HFFc6 (cell line): ENCODE measurements at places on chromosomes 2 and 18. TPM values are rescaled to one million over a fixed set of nuclear protein-coding genes. Genes with fewer than 3 reads are reported as not detected.

UPP2 gene
- not detected in 3 replicates for total RNA-seq

DNA sequence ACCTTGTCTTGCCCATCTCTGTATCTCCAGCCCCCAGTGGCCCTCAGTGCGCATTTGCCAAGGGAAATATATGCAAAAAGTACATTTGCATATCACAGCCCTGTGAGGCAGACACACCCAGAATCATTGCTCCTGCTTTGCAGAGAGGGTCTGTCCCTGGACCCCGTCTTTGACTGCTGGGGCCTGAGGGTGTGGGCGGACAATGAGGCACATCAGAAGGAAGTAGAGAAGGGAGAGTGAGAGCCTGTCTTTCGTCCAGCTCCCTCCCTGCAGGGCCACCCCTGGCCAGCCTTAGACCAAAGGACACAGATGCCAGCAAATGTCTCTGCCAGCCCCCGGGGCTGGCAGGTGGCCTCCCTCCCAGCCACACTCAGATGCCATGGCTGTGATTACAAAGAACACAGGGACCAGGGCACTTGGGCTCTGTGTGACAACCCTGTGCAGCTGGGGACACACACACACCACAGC lies 516.2 kb upstream of the MYT1L start:
- H3K36me3 ChIP-seq, result no peaks in the 10 kb centered on the region
- H3K4me3 ChIP-seq, result no peak overlapping the region
- no peaks in the 10 kb centered on the region for H3K4me1 ChIP-seq
- H3K27me3 ChIP-seq, result no peaks in the 10 kb centered on the region; the same call in none of the 2 replicates
- no peak for DNase-seq

- H3K4me1 ChIP-seq, result peaks cover 83% of the 10 kb centered on the region
- H3K27me3 ChIP-seq, result no peaks in the 10 kb centered on the region
- H3K36me3 ChIP-seq, result peaks cover 4% of the 10 kb centered on the region; the same call in 1 of the 2 replicates
- peak overlapping the region; percentile 68 for H3K27ac ChIP-seq
- peak overlapping the region; percentile 24 for H3K4me3 ChIP-seq
These were observed 285.1 kb downstream of the TMX3 start for GRCh38 chr18:68429841-68430240.

- H3K4me1 ChIP-seq, result peaks cover 51% of the 10 kb centered on the region
- peak; percentile 63 for DNase-seq
- H3K27me3 ChIP-seq, result no peaks in the 10 kb centered on the region
- peaks cover 8% of the 10 kb centered on the region; the same call in 1 of the 2 replicates for H3K36me3 ChIP-seq
These were observed 26.1 kb upstream of the PIEZO2 start for GRCh38 chr18:11175266-11175979.

DNA sequence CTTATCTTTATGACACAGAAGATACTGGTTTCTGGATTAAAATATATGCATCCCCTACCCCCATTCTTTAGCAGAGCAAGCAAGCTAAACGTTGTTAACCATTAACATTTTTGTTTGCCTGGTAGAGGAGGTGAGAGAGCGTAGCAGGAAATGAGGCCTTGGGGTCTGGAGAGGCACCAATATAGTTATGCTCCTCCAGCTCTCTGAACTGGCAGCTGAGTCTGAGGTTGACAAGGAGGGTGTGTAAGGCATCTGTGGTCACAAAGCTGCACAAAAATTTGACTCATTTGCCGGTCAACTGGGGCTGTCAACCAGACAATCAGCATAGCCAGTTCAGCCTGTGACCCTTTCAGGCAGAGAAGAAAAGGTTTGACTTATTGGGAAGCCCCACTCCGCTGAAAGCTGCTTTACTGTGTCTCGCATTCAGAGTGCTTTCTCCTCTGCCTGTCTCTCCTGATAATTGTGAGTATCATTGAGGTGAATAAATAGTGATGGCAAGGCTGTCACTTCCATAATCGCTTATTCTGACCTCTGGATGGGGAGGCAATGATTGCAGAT lies 647.5 kb upstream of the SETBP1 start:
- no peaks in the 10 kb centered on the region for H3K4me1 ChIP-seq
- H3K27me3 ChIP-seq, result no peaks in the 10 kb centered on the region
- no peak overlapping the region for H3K27ac ChIP-seq
- no peak overlapping the region for H3K4me3 ChIP-seq
- H3K36me3 ChIP-seq, result no peaks in the 10 kb centered on the region
